Right lobe of liver (tissue), 6 donors: ENCODE measurements at places on chromosomes 1 and 21. TPM values are rescaled to one million over a fixed set of nuclear protein-coding genes. Genes with fewer than 3 reads are reported as not detected.

DNA sequence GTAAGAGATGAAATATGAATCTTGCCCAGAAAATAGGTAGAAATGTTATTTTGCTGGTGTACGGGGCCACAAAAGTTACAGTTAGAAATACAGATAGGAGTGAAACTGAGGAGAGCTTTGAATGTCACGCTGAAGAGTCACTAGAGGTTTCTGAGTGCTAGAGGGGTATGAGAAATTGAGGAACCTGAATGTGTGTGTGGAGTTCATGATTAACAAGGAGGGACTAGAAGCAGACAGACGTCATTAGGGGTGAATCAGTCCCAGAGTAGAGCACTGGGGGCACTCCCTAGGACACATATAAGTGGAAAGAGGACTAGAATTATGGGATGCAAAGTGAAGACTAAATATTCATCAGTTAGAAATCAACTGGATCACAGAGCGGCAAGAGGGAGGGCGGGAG, 188.9 kb upstream of the MAP1LC3C start:
- DNase-seq, result no peak
- no peaks in the 10 kb centered on the region for H3K4me1 ChIP-seq
- H3K36me3 ChIP-seq, result no peaks in the 10 kb centered on the region
- no peak overlapping the region for H3K27ac ChIP-seq
- H3K4me3 ChIP-seq, result no peak overlapping the region

- no peak overlapping the region for H3K4me3 ChIP-seq
- DNase-seq, result no peak
- no peak overlapping the region for H3K27ac ChIP-seq
Measured at GRCh38 chr1:234854645-234855039, 244.7 kb upstream of the IRF2BP2 start.

The LAPTM5 gene
- 39.1 TPM for total RNA-seq

The CCDC190 gene
- total RNA-seq, result not detected

The TNFRSF4 gene
- 0.24 TPM for total RNA-seq

The IFNLR1 gene
- total RNA-seq, result 8.3 TPM
